Cortex of kidney (tissue), 1 donor: ENCODE measurements at places on chromosomes 11 and 22.

GRCh38 chr11:88515002-88515401 is 177.5 kb upstream of the CTSC start:
- DNase-seq = no peak

- DNase-seq = no peak
Measured at GRCh38 chr22:27113211-27113635, 455.8 kb downstream of the MIAT start.

DNA sequence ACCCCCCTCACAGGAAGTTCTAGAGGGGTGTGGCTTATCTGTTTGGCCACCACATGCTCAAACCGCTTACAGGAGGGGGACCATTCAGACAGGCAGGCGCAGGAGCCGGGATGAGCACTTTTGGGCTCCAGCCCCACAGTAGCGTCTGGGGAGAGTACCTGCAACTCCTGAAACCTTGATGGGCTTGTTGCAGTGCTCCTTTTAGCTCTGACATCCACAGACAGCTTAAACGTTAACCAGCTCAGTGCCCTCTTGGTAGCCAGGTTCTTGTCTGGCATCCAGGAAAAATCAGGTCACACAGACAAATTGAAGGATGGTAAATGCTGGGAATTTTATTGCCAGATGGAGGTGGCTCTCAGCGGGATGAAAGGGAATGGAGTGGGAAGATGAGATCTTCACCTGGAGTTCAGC is 326.3 kb downstream of the ETS1 start:
- DNase-seq = no peak

- no peak for DNase-seq
Measured at GRCh38 chr11:34423300-34423699, 15.4 kb upstream of the CAT start.

GRCh38 chr11:36288442-36289225 is 590 bp downstream of the COMMD9 start:
- DNase-seq = no peak

GRCh38 chr22:30841273-30841672 is 127.3 kb downstream of the MORC2 start:
- no peak for DNase-seq
